ENCODE measurements at places on chromosomes 12 and 14.

- no peak for DNase-seq
Observed at GRCh38 chr14:94142247-94142646, 12.8 kb upstream of the IFI27L2 start.

DNA sequence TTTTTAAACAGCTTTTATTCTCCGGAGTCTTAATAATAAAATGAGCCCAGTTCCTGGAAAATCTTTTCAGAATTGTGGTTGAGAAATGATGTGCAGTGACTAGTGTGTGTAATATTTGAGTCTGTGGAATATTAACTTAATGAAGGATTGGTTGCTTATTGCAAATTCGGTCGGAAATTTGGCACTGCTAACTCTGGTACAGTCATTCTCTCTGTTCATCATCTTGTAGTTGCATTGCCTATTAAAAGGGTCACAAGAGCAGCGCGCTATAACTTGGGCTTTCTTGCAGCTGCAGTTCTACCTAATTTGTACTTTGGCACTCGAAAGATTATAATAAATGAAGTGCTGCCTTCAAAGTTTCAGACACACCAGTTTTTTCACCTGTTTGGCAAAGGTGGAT lies 146.0 kb downstream of the FLRT2 start:
- DNase-seq, result no peak

- DNase-seq, result no peak
Observed at GRCh38 chr14:39957290-39957689, 525.1 kb upstream of the FBXO33 start.

- no peak for DNase-seq
Observed at GRCh38 chr14:70391493-70392391, 25.1 kb downstream of the SYNJ2BP start.

DNA sequence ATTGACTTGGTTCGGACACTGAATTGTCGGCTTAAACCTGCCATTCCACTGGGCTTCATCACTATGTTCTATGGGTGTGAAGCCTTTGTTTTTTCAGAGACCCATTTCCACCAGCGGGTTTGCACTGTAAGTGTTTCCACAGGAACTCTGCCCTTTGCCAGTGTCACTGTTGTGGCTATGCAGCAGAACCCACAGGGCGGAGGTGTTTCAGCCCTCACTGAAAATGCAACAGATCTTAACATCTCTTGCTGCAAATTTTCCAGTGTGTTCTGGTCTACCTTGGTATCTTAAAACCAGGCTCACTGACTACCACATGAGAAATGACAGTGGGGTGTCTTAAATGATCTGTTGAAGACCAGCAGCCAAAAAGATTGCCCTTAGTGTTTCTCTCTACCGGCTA lies 21.1 kb downstream of the PRKCH start:
- no peak for DNase-seq

DNA sequence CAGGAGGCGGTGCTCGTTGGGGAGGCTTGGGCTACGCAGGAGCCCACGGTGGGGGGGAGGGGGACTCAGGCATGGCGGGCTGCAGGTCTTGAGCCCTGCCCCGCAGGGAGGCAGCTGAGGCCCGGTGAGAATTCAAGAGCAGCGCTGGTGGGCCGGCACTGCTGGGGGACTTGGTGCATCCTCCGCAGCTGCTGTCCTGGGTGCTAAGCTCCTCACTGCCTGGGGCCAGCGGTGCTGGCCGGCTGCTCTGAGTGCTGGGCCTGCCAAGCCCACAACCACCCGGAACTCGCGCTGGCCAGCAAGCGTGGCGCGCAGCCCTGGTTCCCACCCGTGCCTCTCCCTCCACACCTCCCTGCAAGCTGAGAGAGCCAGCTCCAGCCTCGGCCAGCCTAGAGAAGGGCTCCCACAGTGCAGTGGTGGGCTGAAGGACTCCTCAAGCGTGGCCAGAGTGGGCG lies 3.2 kb downstream of the METTL25 start:
- no peak for DNase-seq

- DNase-seq, result no peak
Observed at GRCh38 chr12:122894193-122895121, 1.5 kb downstream of the VPS37B start.

DNA sequence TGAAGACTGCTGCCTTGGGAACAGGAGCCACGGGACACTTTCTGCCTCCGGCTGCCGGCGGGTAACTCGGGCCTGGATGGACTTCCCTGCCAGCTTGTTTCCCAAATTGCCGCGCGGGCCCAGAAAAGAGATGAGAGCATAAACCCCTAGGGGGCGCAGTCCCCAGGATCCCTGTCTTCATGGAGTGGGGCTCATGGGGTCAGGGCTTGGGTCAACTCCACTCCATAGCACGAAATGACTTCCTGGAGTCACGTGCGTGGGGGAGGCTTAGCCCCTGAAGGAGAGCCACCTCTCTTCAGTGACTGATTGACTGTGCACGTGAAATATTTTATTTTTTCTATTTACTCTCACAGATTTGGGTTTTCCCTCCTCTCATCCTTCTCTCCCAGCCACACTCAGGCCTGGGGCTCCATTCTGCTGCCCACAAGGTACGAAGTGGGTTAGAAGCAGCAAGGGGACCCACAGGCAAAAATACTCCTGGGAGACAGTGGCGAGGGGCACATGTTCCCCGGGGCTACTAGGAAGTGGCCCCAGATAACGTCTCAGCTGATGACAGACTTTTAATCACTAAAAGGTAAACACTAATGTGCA lies 10.0 kb downstream of the PGF start:
- DNase-seq, result no peak

DNA sequence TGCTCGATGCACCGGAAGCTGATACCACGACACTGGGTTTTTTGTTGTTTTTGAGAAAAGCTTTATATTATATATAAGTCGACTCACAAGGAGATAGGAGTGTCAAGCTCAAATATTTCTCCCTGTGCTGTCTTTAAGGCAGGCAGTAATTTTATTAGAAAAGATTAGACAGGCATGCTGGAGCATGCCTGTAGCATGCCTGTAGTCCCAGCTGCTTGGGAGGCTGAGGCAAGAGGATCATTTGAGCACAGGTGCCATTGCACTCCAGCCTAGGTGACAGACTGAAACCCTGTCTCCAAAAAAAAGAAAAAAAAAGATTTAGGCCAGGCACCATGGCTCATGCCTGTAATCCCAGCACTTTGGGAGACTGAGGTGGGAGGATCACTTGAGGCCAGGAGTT lies 51.8 kb downstream of the GNS start:
- no peak for DNase-seq

DNA sequence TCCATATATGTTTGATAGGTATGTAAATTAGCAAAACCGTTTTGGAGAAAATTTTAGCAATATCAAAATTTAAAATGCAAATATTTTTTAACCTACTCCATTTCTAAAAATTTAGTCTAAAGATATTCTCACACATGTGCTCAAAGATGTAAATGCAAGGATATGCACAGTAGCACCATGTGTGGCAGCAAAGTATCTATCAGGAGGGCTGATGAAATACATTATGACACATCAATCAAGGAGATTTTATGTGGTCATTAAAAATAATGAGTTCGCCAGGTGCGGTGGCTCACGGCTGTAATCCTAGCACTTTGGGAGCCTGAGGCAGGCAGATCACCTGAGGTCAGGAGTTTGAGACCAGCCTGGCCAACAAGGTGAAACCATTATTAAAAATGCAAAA lies 8.0 kb upstream of the C1R start:
- no peak for DNase-seq

DNA sequence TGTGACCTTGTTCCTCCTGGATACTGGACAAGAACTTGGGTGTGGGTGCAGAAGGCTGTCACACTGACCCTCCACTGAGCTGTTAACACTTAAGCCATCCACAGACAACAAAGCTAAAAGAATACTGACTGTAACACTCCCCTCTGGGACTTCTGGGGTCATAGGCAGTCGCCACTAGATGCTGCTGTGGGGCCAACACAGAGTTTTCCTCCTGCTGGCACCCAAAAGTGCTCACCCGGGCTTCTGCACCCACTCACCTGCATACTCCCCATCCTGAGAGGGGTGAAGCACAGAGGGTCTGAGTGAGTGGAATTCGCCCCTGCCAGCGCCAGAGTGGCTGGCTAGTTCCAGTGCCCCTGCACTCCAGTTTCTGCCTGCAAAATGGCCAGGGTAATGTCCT lies 422.4 kb upstream of the LMO3 start:
- DNase-seq, result no peak

GRCh38 chr12:52914576-52915121 lies 9.8 kb upstream of the KRT8 start:
- no peak for DNase-seq

DNA sequence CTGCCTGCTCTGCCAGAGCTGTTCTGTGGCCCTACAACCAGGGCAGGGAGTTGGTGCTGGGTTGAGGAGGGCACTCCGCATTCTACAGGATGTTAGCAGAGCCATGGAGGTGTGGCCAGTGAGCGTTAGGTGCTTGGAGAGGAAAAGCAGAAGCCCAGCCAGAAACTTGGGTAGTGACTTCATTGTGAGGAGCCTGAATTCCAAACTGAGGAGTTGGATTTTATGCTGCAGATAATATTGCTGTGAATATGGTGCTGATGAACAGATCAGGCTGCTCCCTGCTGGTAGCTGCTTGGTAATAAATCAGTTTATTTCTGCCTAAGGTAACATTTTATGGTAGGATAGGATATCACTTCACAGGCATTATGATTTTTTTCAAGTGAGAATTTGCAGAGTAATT lies 7.1 kb upstream of the CCDC175 start:
- no peak for DNase-seq

DNA sequence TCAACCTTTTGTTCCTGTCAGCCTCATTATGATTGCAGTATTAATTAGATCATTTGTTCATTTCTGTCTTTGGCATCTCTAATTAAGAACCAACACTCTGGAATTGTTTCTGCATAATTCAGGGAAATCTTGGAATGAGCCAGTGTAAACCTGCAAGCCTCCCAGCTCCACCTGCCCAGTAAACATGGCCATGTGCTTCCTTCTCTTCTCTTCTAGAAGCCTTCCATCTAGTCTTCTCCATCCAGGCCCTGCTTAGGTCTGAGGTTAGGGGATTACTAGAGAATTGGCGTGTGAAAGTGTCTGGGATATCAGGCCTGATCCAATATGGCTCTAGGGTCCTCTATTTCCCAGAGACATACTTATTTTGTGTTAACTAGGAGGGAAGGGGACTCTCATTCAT lies 528.0 kb downstream of the AACS start:
- no peak for DNase-seq

DNA sequence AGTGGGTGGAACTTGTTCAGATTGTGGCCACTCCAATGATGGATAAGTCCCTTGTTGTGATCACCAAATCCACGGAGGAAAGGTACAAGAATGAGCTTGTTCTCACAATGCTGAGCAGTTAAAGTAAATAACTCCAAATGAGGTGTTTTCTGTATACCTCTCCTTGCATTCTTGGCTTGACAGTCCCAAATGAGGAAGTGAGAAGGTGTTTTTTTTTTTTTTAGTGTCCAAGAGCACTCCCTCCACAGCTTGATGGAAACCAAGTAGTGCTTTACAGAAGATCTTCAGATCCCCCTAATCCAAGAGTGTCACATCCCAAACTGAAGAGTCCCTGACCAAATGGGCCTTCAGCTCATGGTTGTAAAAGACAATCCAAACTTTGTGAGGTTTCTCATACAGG lies 153.6 kb downstream of the ATP23 start:
- DNase-seq, result no peak

- DNase-seq, result no peak
Observed at GRCh38 chr12:2682296-2683251, 112.2 kb upstream of the FKBP4 start.

DNA sequence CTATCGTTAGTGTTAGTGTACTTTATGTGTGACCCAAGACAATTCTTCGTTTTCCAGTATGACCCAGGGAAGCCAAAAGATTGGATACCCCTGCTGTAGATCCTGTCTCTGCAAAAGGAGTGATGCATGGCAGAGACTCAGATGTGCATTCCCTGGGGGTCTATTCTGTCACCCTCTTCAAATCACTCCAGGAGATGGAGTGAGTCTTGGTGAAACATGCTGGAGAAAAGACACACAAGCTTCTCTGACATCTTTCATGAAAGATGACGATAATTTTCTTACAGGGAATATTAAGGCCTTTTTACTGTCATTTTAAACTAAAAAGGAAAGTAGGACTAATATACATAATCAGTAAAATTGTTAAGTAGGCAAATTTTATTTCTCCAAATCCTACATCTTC lies 437.9 kb upstream of the SOX5 start:
- DNase-seq, result no peak

DNA sequence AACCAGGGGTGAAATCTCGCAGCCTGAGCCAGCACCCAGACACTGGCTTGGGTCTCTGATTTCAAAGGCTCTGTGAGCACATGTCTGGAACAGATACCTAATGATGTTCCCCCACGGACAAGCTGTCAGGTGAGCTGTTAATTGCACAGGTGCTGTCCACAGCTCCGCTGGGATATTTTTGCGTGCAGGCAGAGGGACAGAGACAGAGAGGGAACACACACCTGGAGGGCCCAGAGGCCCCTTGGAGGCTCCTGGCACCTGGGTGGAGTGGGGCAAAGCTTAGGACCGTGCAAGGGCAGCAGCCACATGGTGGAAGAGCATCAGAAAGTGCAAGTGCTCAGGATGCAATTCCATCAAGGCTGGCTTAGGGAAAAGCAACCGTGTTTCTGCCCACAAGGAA lies 57.3 kb downstream of the ARL6IP4 start:
- no peak for DNase-seq

- no peak for DNase-seq
Observed at GRCh38 chr12:112852810-112853209, 54.0 kb upstream of the OAS1 start.

DNA sequence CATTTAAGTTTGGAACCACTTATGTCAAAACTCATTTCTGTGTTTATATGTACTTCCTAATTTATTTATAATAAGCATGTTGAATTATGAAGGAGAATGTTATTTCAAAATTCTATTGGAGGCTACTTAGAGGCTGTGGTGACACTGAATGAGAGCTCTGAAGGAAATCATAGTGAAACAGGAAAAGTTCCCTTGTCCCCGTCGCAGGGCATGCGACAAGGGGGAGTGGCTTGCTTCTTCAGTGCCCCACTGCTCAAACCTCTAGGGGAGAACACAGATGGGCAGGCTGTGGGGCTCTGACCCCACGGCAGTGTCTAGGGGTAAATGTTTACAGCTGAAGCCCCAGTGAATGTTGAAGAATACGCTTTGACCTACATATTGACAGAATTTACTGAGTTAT lies 261.9 kb downstream of the RAD51B start:
- DNase-seq, result no peak

DNA sequence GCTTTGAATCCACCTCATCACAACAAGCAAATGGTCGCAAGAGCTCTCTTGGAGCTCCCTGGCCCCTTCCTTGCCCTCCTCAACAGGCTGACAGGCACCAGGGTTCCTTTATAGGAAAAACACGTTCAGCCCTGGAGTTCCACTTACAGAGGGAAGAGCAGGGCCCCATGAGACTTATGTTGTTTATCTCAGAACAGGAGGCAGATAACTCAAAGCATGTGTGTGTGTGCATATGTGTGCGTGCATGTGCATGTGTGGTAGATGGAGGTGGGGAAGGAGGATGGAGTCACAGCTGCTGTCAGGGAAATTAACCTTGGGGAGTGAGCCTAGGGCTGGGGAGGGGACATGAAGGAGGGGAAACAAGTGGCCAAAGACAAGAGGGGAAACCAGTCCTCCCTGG lies 138.1 kb downstream of the DPF3 start:
- no peak for DNase-seq

DNA sequence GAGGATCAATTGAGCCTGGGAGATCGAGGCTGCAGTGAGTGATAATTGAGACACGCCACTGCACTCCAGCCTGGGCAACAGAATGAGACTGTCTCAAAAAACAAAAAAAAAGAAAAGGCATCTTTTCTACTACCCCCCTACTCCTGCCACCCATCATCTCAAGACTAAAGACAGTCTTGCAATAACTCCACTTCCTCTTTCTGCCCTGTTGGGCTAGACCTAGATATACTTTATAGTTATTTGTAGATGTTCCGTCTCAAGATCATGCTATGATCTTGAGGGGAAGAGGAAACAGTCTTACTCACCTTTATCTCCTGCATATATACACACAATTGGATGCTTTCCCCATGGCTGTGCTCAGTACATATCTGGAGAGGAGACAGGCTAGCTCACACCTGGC lies 12.1 kb upstream of the ESPL1 start:
- DNase-seq, result no peak
